Bladder microvascular endothelial cell (primary cell): ENCODE measurements at places on chromosomes 5 and 9. TPM values are rescaled to one million over a fixed set of nuclear protein-coding genes. Genes with fewer than 3 reads are reported as not detected.

Gene FGD3
- total RNA-seq, result under 0.01 TPM in 1 of 2 replicates, not detected in the other

Gene DNAJA1
- total RNA-seq, result 97.5 and 205 TPM in 2 replicates

Gene ZNF366
- 12.3 and 21.0 TPM in 2 replicates for total RNA-seq

Gene ECM2
- total RNA-seq, result not detected in 2 replicates

Gene PPP2R2B
- total RNA-seq, result not detected in 2 replicates

Gene TSLP
- total RNA-seq, result under 0.01 and 0.06 TPM in 2 replicates

Gene MCIDAS
- total RNA-seq, result not detected in 2 replicates

Gene EPB41L4B
- total RNA-seq, result 0.16 and 0.57 TPM in 2 replicates

Gene GCNT4
- total RNA-seq, result 0.25 and 0.81 TPM in 2 replicates

Gene ORM2
- total RNA-seq, result not detected in 2 replicates

Gene VPS13A
- total RNA-seq, result 16.7 and 51.9 TPM in 2 replicates

Gene RNF180
- 2.3 and 3.1 TPM in 2 replicates for total RNA-seq

Gene ZNF300
- 4.2 and 9.8 TPM in 2 replicates for total RNA-seq

Gene ESM1
- total RNA-seq, result 286 and 379 TPM in 2 replicates

Gene PRDM9
- not detected in 2 replicates for total RNA-seq

Gene ADGRV1
- under 0.01 and 0.06 TPM in 2 replicates for total RNA-seq

Gene SWI5
- total RNA-seq, result 20.0 and 24.1 TPM in 2 replicates

Gene PCDHB14
- total RNA-seq, result 0.49 and 1.8 TPM in 2 replicates

Gene ARL10
- 5.8 and 19.7 TPM in 2 replicates for total RNA-seq

Gene IL13
- not detected in 2 replicates for total RNA-seq

Gene SLC6A18
- total RNA-seq, result not detected in 2 replicates

Gene SUB1
- total RNA-seq, result 53.7 and 201 TPM in 2 replicates

Gene GAS1
- 0.63 and 1.9 TPM in 2 replicates for total RNA-seq

Gene SUSD3
- total RNA-seq, result 0.16 TPM in 1 of 2 replicates, not detected in the other

Gene CCDC192
- total RNA-seq, result not detected in 2 replicates

Gene MLLT3
- total RNA-seq, result 8.1 and 9.6 TPM in 2 replicates

Gene RGS7BP
- total RNA-seq, result 0.65 and 2.8 TPM in 2 replicates

Gene SHOC1
- not detected in 2 replicates for total RNA-seq

Gene NR6A1
- total RNA-seq, result 0.32 and 1.5 TPM in 2 replicates

Gene PCDHB4
- under 0.01 and 0.25 TPM in 2 replicates for total RNA-seq

Gene DDX4
- not detected in 2 replicates for total RNA-seq

Gene ANXA2R
- total RNA-seq, result 3.8 and 13.0 TPM in 2 replicates

Gene C9orf50
- under 0.01 TPM in 1 of 2 replicates, not detected in the other for total RNA-seq

Gene OSMR
- 9.7 and 21.2 TPM in 2 replicates for total RNA-seq

Gene PHF24
- not detected in 2 replicates for total RNA-seq

Gene TEX48
- total RNA-seq, result not detected in 2 replicates

Gene KIAA0825
- total RNA-seq, result 0.97 and 1.3 TPM in 2 replicates

Gene FBXL7
- total RNA-seq, result 6.2 and 23.9 TPM in 2 replicates

Gene PCDHGB3
- 1.5 and 8.4 TPM in 2 replicates for total RNA-seq

Gene OTULIN
- 10.7 and 22.1 TPM in 2 replicates for total RNA-seq

Gene TMEM267
- total RNA-seq, result 5.2 and 14.3 TPM in 2 replicates

Gene RANBP17
- 5.5 and 16.5 TPM in 2 replicates for total RNA-seq

Gene EXOC3
- total RNA-seq, result 27.0 and 49.5 TPM in 2 replicates

Gene PCDHGA1
- total RNA-seq, result 0.32 and 1.1 TPM in 2 replicates

Gene LCNL1
- 0.06 TPM in 1 of 2 replicates, not detected in the other for total RNA-seq

Gene GABRP
- total RNA-seq, result 0.49 and 1.5 TPM in 2 replicates

Gene C7
- total RNA-seq, result under 0.01 and 0.06 TPM in 2 replicates

Gene ISL1
- total RNA-seq, result under 0.01 TPM in 1 of 2 replicates, not detected in the other

Gene POU5F2
- total RNA-seq, result 0.49 and 1.9 TPM in 2 replicates

Gene UGT3A1
- total RNA-seq, result not detected in 2 replicates

Gene UGT3A2
- total RNA-seq, result not detected in 2 replicates

Gene NRG2
- 0.16 and 0.57 TPM in 2 replicates for total RNA-seq

Gene EXOSC2
- total RNA-seq, result 22.0 and 33.6 TPM in 2 replicates

Gene SVEP1
- under 0.01 and 1.4 TPM in 2 replicates for total RNA-seq

Gene CBY3
- 0.16 TPM in 1 of 2 replicates, not detected in the other for total RNA-seq

Gene F2RL1
- 7.6 and 111 TPM in 2 replicates for total RNA-seq

Gene NREP
- total RNA-seq, result 12.6 and 22.0 TPM in 2 replicates
